Activated T-cell treated with anti-CD3 and anti-CD28 coated beads, Interleukin-2, amount 50 U/mL, for 72 hours (primary cell): ENCODE measurements at places on chromosomes 11 and 22.

- DNase-seq = no peak
Observed at GRCh38 chr11:94424011-94424410, 22.8 kb upstream of the GPR83 start.

GRCh38 chr22:20244691-20245576 lies 23.2 kb downstream of the RTN4R start:
- peak; percentile 55 for DNase-seq

DNA sequence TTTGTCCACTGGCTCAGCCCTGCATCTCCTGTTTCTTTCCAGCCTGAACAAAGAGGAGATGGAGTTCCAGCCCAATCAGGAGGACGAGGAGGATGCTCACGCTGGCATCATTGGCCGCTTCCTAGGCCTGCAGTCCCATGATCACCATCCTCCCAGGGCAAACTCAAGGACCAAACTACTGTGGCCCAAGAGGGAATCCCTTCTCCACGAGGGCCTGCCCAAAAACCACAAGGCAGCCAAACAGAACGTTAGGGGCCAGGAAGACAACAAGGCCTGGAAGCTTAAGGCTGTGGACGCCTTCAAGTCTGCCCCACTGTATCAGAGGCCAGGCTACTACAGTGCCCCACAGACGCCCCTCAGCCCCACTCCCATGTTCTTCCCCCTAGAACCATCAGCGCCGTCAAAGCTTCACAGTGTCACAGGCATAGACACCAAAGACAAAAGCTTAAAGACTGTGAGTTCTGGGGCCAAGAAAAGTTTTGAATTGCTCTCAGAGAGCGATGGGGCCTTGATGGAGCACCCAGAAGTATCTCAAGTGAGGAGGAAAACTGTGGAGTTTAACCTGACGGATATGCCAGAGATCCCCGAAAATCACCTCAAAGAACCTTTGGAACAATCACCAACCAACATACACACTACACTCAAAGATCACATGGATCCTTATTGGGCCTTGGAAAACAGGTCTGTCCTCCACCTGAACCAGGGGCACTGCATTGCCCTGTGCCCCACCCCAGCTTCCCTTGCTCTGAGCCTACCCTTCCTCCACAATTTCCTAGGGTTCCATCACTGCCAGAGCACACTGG lies 5.0 kb downstream of the FTH1 start:
- no peak for DNase-seq

- DNase-seq = no peak
Observed at GRCh38 chr11:614021-614622, 1.6 kb downstream of the IRF7 start.

DNA sequence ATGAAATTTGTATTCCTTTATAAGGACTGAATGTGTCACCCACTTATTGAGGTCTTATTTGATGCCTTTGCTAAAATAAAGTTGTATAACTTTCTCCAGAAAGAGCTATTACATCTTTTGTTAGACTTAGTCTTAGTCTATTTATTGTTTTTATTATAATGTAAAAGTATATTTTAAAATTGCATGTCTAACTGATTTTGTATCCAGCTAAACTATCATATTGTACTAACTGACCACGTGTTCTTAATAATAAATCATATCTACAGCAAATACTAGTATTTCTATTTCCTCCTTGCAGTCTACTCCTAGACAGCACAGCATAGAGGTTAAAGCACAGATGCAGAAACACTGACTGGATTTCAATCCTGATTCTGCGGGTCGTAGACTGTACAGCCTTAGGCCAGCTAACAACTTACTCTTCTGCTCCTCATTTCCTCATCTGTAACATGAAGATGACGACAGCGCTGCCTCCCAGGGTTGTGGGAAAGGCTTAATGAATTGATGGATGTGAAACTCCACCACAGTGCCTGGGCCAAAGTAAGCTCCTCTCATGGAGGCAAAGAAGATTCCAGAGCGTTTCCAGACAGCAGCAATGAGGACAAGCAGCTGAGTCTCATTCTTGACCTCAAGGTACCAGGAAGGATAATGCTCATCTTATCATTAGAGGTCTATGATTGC lies 13.2 kb downstream of the IFITM10 start:
- no peak for DNase-seq

GRCh38 chr22:31106731-31107177 lies 614 bp downstream of the SELENOM start:
- no peak for DNase-seq

- no peak for DNase-seq
Observed at GRCh38 chr11:26025676-26026075, 306.3 kb upstream of the ANO3 start.

DNA sequence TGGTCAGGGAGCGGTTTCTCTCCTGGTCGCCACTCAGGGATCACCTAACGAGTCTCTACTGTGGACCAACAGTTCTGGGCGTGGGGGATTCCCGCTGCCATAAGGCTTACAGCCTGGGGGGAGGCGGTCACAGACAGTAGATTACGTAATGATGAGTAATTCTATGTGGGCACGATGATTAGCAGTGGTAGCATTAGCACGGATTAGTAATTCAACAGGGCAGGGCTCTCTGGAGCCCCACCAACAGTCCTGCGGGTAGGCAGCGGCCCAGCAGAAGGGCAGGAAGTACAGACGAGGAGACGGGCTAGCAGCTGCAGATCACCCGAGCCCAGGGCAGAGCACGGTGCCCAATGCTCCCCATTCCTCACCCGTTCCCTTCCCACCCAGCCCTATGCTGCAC lies 3.6 kb downstream of the SHISAL1 start:
- DNase-seq = no peak

DNA sequence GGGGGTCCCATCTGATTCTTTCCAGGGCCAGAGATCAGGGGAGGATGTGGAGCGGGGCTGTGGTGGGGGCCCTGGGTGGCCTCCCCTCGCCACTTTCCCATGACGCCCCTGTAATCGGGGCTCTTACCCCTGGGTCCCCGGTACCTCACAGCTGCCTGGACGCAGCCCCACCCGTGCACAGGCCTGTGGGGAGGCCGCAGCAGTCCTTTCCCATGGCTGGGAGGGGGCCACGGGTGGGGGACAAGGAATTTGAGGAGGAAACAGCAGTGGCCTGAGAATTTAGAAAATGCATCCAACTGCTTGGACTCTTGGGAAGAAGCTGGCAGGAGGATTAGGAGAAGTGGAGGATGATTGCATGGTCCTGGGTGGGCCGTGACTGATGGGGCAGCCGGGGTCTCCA lies 18.0 kb downstream of the H19 start:
- DNase-seq = no peak

GRCh38 chr11:76627606-76628005 lies 42.9 kb downstream of the LRRC32 start:
- no peak for DNase-seq

GRCh38 chr22:25202290-25202921 lies 2.7 kb downstream of the CRYBB3 start:
- peak; percentile 67 for DNase-seq

- DNase-seq = no peak
Observed at GRCh38 chr11:133474461-133474860, 57.8 kb downstream of the OPCML start.

- DNase-seq = no peak
Observed at GRCh38 chr11:84130646-84131427, 844.7 kb upstream of the CCDC90B start.

DNA sequence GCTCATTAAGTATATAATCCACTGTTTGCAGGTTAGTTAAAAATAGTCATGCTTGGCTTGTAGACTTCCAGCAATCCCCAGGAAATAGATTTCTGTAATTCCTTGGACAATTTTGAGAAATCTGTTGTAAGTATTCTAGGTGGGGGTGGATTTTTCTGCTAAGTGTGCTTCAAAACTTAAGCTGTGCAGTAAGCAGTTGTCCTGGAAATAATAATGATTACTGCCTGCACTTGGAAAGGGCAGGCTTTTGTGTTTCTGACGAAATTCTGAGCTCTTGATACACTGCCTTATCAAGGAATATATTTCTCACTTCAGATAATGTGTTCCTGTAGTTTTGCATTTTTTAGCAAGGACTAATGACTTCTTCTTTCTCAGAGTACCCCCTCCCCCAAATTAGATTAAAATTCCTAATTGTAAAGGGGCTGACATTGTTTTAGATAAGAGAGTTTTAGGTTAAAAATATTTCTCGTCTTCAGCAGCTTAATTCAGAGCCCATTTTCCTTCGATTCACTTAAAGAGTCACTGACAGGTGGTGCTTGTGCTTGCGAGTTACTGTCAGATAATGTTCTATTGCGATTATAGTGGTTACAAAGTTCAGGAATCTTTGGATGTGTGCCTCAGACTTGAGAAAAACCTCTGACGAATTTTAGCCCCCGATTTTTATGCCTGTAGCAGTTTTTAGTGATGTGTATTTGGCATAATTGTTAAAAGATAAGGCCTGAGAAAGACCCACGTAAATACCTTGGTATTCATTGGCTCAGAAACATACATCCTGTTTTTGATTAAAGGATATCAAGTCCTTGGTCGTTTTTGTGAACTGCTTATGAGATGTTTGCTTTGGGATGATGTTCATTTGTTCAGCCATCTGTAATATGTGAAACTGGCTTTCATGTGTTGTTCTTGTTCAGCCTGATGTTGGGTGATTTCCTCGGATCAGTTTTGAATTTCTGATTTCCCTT lies 120.5 kb downstream of the HIPK3 start:
- no peak for DNase-seq

DNA sequence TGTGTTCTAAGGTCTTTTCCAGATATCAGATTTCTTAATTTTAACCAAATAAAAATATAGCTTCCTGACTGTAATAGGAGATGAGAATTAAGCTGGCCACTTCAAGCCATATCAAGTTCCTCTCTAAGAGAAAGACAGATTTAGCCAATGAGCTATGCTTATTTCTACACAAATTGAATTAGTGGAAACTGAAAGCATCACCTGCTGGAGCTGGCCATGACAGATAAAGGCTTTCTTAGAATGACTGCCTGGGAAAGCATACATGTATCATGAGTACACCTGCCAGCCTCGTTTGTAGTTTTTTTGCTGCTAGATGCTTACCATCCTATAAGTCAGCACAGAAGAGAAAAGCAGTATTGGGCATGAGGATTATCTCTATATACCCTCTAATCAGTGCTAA lies 53.5 kb upstream of the DBX1 start:
- no peak for DNase-seq

- no peak for DNase-seq
Observed at GRCh38 chr11:94455861-94456260, 37.8 kb downstream of the MRE11 start.

DNA sequence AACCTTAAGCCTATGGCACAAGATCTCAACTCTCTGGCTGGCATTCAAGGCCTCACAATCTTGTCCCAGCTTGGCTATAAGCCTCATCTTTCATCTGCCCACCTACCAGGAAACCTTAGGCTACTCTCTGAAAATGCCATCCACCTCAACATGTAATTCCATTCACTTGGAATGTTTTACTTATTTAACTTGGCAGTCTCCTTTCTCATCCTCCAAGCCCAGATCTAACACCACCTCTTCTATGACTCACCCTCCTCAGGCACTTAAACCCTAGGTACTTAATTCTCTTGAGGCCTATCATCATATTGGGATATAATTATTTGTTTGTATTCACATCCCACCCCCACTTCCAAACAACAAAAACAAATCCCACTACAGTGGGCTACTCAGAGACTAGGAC lies 15.0 kb downstream of the POGLUT3 start:
- no peak for DNase-seq

DNA sequence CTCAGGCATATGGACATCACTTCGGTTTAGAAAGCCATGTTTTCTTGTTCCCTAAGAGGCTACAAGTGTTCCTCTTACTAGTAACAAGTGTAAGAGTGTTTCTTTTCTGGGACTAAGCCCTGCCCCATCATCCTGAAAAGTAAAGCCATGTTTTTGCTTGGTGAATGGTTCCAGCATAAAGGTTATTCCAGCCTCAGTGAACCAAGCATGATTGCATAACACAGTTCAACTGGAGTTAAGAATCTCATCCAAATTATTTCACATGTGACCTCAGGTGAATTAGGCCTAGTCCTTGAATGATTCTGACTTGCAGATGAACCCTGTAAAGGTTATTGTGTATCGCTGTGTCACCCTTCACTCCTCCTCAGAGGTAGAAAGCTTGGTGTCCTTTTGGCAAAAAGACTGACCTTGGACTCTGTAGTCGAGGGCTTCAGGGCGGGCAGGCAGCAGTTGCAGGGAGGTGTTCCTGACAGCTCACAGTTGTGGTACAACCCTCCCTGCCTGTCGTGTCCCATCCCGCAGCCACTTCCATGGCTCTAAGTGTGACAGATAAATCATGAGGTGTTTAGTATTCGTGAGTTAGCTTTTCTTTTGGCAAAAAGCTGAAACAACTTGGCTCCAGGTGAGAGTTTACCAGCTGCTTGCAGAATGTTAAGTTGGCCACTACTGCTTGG lies 321.8 kb downstream of the CADM1 start:
- no peak for DNase-seq

GRCh38 chr11:77053217-77054015 lies 13.4 kb upstream of the CAPN5 start:
- no peak for DNase-seq

DNA sequence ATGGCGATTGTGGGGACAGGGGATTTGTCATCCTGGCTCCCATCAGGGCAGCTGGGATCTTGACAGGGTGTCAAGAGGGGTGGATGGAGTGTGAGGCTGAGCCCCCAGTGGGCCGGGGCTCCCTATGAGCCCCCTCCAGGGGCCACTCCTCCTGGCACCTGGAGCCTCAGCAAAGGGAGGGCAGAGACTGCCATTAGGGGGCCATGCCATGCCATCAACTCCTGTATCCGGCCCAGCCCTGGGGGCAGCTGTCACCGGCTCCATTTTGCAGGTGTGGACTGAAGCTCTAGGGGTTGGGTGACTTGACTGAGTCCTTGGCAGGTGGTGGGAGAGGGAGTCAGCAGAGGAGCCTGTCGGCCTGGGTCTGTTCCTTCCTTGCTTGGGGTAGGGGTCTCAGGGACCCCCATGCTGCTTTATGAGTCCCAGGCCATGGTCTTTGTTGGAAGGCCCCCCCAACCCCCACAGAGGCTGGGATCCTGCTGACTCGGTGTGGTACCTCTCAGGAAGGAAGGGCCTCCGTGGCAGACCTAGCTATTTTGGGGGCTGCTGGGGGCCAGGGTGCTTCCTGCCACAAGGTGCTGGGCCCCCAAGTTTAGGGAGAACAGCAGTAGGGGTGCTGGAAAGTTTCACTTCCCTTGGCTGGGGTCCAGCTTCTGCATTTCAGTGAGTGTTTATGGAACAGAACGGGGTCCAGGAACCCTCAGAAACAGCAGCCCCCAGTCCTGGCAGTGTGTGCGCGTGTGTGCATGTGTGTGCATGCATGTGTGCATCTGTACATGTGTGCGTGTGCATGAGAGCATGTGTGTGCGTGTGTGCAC lies 1.5 kb downstream of the ACY3 start:
- DNase-seq = no peak

- no peak for DNase-seq
Observed at GRCh38 chr11:9761441-9761945, 97.6 kb downstream of the SWAP70 start.

- DNase-seq = no peak
Observed at GRCh38 chr11:113272927-113273615, 41.3 kb upstream of the TTC12 start.
